Stimulated activated CD8-positive, alpha-beta memory T cell treated with anti-CD3 and anti-CD28 coated beads, Interleukin-15, amount 100 ng/mL, for 24 hours (primary cell): ENCODE measurements at places on chromosomes 16 and 17.

GRCh38 chr16:82425661-82426060, 201.1 kb upstream of the CDH13 start:
- no peak for DNase-seq

DNA sequence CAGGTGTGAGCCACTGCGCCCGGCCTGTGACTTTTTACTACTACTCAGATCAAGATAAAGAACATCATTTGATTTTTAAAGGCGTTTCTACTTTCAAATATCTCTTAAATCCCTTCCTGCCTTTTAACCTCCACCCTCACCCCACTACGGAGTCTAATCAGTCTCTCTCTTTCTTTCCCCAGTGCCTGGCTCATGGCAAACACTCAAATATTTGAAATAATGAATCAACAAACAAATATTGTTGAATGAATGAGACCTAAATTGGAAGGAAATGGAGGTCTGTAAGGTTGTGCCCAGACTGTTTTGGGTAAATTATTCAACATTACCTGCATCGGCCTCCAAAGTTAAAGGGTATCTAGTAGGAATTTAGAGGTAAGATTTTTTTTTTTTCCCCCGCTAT, 14.7 kb downstream of the COPZ2 start:
- no peak for DNase-seq

GRCh38 chr17:47966079-47966519, 4.8 kb upstream of the CDK5RAP3 start:
- DNase-seq = no peak

GRCh38 chr16:4639899-4640509, 15.4 kb downstream of the MGRN1 start:
- no peak for DNase-seq

DNA sequence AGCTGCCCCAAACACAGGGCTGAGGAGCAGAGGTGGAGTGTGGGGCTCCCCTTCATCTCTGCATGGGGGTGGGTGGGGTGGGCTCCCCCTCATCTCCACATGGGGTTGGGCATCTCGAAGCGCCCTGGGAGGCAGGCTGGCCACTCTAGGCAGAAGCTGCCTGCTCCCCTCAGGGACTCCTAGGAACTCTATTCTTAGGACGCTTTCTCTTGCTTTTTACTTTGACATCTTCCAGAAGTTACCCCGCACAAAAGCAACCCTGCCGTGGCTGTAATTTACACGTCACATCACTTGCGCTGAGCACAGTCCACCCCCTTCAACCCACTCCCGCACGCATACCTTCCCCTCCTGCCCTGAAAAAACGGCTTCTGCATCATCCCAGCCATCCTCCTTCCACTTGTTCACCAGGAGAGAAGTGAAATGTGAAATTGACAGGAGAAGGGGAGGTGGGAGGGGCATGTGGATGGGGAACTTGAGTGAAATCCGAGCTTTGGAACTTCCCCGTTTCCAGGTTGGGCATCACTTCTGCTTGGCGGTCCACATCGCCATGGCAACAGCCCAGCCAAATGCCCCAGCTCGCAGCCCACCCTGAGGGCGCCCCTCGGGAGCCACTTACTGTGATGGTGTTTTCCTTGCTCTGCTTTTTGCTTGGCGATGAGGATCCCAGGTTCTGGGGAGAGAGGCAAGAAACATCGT, 53.7 kb upstream of the RCVRN start:
- no peak for DNase-seq

GRCh38 chr17:7789131-7789530, 44.9 kb upstream of the KDM6B start:
- no peak for DNase-seq

DNA sequence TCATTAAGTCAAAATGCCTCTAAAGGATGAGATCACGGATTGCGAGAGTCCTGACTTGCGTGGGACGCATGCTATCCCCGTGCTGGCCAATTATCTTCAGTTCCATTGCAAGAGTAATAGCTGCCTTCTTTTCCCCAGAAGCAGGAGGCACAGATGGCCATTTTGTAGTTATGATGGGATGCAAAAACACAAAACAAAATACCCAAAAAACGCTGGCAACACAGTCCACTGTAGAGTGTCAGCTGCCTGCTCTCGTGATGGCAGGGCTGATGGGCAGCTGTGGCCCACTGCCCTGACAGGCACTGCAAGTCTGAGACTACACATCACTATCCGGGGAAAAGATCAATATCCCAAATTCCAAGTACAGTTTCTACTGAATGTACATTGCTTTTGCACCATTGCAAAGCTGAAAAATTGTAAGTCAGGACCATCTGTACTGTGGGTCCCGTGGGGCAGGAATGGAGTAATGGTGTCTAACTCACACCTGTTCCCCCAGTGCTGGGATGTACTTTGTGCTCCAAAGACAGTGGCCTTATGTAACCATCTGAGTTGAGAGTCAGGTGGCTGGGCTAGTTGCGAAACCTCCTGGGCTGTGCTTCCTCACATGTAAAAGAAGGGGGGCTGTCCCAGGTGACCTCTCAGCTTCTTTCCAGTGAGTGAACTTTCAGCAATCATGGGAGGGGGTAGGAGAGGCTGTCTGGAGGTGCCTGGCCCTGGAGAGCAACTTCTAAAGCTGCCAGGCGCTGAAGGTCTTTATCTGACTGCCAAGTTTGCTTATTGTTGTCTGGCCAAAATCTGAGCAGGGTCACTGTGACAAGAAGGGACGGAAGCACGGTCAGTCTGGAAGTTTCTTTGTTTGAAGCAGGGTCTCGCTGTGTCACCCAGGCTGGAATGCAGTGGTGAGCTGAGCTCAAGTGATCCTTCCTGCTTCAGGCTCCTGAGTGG, 4.7 kb downstream of the SLC47A1 start:
- DNase-seq = no peak

DNA sequence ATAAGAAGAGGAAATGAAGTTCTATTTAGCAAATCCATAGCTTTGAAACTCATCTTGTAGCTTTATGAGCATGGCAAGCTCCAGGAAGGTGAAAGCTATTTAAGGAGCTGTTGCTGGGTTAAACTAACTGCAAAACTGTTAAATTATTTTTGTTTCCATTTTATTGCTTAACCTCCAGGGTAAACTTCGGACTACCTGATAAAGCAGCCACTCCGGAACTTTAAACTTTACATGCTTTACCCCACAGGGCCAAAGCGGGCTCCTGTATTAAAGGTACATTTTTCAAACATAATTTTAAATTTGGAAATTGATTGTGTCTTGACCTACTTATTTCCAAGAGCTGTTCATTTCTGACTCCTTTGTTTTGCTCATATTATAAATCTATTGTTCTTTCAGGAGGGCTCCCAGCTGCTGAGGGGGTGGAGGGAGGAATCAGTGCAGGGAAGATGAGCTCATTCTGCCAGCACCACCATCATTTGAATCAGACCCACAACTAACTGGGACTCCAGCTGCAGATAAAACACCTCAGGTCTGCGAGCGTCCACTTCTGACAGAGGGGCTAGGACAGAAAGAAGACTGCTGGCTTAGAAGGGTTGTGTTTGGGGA, 157.9 kb downstream of the IRX3 start:
- DNase-seq = no peak

DNA sequence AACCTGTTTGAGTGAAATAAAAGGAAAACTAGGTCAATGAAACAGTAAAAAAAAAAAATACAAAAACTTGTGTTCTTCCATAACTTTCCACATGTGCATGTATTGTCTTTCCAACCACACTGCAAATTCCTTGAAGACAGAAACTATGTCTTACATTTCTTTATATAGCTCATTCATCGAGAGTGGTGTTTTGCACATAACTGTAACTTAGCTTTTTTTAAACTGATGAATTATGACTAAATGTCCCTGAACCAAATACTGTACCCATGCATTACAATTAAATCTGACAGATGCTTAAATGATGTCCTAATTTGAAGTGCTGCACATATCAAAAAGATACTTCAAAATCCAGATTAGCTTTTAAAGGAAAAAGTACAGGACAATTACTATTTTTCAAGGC, 50.1 kb downstream of the BRIP1 start:
- no peak for DNase-seq

DNA sequence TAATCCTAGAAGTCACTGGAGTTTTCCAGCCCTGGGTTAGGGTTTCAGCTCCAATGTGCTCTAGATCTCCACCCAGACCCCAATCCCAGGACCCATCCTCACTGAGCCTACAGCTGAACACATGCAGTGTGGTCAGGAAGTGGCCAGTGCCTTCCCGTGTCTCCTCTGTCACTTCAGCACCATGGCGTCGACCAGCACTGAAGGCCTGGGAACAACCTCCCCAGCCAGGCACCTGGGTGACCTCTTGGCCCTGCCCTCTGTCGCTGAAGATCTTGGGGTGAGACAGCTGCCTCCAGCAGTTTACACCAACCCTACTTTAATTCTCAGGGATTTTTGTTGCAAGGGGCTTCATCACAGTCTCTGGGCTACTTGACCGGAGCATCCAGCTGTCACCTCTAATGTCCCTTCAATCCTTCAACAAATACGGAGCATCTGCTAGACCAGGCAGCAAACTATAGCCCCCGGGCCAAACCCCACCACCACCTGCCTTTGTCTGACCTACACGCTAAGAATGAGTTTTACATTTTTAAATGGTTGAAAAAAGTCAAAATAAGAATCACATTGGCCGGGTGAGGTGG, 18.0 kb upstream of the GSG1L start:
- no peak for DNase-seq
